ENCODE measurements at places on chromosomes 6 and 20.

- no peak for DNase-seq
Measured at GRCh38 chr6:93081901-93082300, 337.5 kb downstream of the EPHA7 start.

DNA sequence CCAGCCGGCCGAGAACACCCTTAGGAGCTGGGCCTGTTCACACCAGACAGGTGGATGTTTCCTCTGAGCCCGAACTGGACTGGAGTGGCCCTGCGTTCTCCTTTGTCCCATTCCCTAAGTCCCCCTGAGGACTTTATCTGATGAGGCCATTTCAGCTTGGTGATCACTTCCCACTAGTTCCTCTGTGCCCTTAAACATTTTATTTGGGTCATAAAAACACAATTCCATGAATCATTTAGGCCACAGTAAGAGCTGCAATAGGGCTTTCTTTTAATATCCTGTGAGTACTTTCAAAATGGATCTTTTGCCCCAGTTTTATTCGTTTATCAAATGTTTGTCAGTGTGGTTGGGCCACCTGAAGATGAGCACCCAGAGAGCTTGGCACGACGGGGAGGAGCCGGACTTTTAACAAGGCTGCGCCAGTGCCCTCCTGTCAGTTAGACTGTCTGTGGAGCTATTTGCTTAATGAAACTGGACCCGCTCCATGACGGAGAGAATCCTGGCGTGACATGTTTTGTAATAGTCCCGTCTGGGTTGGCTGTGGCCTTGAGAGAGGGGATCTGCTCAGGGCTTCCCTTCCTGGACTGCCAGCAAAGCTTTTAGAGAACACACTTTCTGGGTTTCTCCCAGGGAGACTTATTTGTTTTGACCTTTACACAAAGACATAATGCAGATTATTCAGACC, 53.5 kb downstream of the ZDHHC14 start:
- no peak for DNase-seq

GRCh38 chr20:15395457-15395856, 1058.0 kb upstream of the FLRT3 start:
- no peak for DNase-seq

- no peak for DNase-seq
Measured at GRCh38 chr6:161435748-161436070, 161.8 kb upstream of the AGPAT4 start.

- DNase-seq: no peak
Measured at GRCh38 chr20:57248132-57248797, 18.2 kb downstream of the BMP7 start.

DNA sequence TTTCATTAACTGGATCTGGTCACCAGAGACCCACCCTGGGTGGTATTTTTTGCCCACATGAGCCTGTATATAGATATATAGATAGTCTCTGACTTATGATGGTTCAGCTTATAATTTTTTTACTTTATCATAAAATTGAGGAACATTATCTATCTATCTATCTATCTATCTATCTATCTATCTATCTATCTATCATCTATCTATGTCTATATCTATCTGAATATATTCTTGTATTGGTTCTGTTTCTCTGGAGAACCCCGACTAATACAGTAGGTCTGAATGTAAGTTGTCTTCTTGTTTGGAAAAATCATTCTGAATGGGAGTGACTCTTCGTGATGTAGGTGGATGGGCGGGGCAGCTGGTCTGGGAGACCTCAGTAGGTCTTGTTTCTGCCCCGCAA, 13.3 kb upstream of the CDKN1A start:
- DNase-seq: no peak

- no peak for DNase-seq
Measured at GRCh38 chr6:145206247-145206907, 528.9 kb downstream of the EPM2A start.

DNA sequence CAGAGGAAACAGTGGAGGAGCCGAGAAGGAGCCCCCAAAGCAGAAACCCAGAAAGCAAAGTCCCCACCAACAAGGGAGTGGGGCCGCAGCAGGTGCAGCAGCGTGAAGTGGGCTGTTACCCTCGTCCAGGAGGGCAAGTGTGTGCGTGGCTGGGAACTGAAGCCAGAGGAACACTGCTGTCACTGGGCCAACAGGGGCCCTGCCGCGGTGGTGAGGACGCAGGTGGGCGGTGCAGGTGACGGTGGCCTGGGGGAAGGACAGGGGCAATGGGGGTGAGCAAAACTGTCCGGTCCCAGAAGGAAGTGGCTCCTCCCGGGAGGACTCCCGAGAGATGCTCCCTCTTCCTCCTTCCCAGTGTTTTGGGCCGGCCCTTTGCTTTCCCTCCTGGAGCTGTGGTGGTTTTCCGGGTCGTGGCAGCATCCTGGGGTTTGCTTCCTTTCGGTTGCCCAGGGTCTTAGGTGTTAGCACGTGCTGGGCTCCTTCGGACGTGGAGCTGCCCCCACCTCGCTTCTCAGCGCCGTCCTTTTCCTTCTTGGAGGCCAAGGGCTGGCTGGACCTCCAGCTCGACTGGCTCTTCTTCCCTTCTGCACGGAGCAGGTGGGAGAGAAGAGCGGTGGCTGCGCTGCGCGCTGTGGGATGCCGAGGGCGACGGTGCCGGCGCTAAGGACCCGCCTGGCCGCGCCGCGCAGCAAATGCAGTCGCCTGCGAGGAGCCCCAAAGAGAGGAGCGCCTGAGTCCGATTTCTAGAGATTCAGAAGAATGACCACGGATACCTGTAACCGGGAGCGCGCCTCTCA, 62.7 kb upstream of the SLC2A12 start:
- DNase-seq: no peak

GRCh38 chr6:21396313-21396712, 197.2 kb upstream of the SOX4 start:
- DNase-seq: no peak

DNA sequence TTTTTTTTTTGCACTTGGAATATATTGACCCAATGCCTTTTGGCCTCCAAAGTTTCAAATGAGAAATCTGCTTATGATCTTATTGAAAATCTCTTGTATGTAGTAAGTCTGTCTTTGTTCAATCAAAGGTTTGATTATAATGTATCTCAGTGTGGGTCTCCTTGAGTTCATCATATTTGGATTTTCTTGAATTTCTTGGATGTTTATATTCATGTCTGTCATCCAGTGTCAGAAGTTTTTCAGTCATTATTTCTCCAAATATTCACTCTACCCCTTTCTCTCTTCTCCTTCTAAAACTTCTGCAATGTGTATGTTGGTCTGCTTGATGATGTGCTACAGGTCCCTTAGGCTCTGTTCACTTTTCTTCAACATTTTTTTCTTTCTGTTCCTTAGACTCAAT, 95.9 kb upstream of the PTPRK start:
- no peak for DNase-seq

- no peak for DNase-seq
Measured at GRCh38 chr6:75481394-75481793, 12.2 kb downstream of the FILIP1 start.

GRCh38 chr20:47785311-47785853, at the start of gene SULF2:
Gene SULF2, minus strand, starts transcription at chr20:47785481. Its CDS starts 28,118 bp downstream, at chr20:47757363.
- no peak for DNase-seq

- no peak for DNase-seq
Measured at GRCh38 chr6:148016013-148016412, 326.6 kb upstream of the SASH1 start.

- no peak for DNase-seq
Measured at GRCh38 chr6:5749651-5750215, 257.0 kb downstream of the NRN1 start.

GRCh38 chr6:153564803-153565202, 433.7 kb upstream of the RGS17 start:
- DNase-seq: no peak

GRCh38 chr6:72149715-72150114, 263.4 kb downstream of the RIMS1 start:
- no peak for DNase-seq

- no peak for DNase-seq
Measured at GRCh38 chr6:168695701-168696100, 254.7 kb downstream of the SMOC2 start.

DNA sequence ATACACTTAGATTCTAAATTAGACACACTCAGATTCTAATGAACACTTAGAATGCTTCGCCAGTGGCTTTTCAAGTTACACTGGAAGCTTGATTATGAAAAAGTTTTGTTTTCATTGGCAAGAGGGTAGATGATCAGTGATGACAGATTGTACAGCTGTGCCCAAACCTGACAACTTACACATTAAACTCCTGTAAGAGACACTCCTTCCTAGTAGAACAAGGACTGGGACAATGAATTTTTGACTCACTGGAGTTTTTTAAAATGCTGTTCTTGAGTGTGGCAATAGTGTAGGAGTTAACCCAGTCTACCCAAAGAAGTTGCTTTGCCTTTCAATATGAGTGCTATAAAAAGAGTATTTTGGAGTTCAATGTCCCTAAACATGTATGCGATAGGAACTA, 140.8 kb downstream of the SLC16A10 start:
- no peak for DNase-seq

DNA sequence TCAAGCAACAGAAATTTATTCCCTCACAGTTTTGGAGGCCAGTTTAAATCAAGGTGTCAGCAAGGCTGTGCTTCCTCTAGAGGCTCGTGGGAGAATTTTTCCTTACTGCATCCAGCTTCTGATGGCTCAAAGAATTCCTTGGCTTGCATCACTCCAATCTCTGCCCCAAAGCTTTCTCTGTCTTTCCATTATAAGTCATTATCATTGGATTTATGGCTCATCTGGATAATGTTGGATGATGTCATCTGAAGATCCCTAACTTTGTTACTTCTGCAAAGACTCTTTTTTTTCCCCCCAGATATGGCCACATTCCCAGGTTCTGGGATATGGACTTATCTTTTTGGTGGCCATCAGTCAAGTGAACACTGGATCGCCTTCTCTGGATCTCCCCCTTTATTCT, 146.3 kb upstream of the B3GAT2 start:
- no peak for DNase-seq

DNA sequence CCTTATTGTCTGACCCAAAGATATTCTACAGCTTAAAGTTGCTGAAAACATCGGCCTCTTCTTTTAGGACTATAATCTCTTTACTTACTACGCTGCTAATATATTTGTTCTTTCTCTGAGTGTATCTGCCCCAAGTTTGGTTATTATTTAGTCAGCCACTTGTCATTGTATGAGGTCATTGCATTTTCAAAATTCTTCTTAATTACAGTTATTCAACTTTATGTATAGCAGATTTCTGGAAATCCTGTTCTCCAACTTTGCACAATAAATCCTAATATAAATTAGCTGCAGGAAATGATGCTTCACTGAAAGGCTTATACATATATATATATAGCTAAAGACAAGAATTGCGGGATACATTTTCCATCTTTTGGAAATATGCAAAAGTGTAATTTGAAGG, 88.5 kb upstream of the HIVEP1 start:
- no peak for DNase-seq

DNA sequence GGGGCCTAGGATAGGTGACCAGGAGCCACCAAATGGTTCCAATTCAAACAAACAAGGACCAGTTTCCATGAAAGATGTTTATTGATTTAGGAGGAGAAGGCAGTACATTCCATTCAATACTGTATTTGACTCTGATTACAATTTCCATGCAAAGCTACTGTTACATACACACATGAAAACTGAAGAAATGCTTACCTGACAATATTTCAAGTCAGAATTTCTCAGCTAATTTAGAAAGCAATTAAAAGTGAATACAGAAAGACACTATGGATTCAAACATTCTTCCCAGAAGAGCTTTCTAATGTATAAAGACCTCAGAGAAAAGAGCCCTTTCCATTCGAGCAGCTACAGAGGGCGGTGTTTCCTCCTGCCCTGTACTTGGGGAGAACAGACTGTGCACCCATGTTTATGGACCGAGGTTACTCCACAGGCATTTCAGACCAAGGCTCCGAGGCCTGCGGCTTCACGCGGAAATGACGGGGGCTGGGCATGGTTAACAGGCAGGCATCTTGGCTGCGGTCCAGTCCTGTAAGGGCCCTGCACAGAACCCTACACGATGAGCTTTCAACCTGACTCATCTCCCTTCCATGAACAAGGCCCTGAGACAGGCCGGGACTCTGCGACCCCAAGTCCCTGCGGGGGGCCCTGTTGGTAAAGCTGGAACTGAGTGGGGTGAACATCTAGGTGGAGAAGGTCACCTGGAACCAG, 25.7 kb upstream of the TCFL5 start:
- no peak for DNase-seq

GRCh38 chr6:53011979-53012378, 16.9 kb upstream of the GSTA4 start:
- no peak for DNase-seq

- DNase-seq: no peak
Measured at GRCh38 chr6:135707426-135707825, 144.1 kb upstream of the PDE7B start.

DNA sequence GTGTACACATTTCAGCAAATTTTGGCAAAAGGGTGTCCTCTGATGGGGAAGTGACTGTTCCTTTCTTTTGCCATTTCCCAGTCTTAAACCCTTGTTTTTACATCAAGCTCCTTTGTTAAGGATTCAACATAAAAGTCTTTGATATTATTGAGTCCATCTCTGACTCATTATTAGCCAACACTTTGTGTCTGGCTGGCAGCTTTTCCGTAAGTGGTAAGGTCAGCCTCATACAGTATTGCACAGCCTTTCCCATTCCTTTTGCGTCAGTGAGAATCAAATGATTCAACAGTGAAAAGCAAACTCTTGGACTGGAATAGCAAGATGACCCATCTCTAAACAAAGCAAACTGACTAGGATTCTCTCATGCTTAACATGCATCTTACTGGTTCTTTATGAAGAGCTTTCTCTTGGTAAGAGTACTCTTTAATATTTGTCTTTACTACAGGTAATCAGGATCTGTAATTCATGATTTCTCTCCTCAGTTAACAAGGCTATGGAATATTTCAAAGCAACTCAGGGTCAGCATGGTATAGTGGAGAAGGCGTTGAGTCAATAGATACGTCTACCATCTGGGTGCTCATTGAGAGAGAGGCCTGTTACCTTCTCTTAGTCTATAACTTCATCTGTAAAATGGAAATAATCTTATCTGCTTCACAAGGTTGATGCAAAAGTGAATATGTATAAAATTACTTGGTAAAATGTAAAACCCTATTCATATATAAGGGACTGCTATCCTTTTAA, 183.6 kb downstream of the PRL start:
- no peak for DNase-seq

GRCh38 chr20:2387180-2387577, 6.5 kb downstream of the TGM6 start:
- no peak for DNase-seq

DNA sequence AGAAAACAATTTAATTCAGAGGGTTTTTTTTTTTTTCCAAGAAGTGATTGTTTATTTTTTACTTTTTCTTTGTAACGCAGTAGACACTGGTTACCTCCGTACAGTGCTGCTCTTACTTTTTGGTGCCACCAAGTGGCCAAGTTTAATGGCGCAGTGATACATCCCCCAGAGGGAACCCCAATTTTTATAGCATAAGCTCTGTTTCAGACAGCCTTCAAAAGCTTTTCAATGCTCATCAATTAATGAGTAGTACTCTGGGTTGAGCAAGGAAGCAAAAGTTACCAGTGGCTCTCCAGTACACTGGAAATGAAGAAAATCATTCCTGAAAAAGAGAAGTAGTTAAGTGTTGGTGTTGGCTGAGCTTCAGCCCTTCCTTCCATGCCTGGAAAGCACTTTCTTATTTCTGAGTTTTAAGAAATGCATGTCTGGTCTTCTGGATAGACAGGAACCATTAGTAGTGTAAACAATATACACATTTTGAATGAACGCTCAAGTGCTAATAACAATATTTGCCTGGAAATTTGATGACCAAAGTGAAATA, 129.1 kb upstream of the SMLR1 start:
- DNase-seq: no peak

Measured in left renal pelvis (tissue), 4 donors.